ENCODE measurements at places on chromosomes 6 and 20.

GRCh38 chr6:6003621-6004366, 2.9 kb downstream of the NRN1 start:
- no peak for DNase-seq

GRCh38 chr6:56555438-56555872, 87.2 kb downstream of the DST start:
- no peak for DNase-seq

DNA sequence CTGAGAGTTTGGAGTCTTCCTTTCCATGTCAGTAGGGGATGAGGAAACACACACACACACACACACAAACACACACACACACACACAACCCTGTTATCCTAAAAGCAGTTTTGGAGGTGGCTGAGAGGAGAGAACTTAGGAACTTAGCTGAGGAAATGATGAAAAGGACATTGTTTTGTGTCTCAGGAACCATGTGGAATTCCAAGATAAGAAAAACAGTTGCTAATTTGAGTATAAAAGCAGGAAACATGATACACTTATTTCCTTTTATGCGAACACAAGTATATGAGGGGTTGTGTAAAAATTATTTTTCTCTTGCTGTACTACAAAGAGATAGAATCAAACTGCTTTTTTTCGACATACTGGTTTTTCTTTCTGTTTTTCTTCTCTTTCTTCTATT, at the start of gene MYCT1:
MYCT1 (plus strand) TSS at position 264 of the 400 bp plus-strand sequence; CDS start at position 270, 6 bp downstream.
- DNase-seq, result no peak

GRCh38 chr6:164130151-164130550, 715.6 kb downstream of the QKI start:
- no peak for DNase-seq

DNA sequence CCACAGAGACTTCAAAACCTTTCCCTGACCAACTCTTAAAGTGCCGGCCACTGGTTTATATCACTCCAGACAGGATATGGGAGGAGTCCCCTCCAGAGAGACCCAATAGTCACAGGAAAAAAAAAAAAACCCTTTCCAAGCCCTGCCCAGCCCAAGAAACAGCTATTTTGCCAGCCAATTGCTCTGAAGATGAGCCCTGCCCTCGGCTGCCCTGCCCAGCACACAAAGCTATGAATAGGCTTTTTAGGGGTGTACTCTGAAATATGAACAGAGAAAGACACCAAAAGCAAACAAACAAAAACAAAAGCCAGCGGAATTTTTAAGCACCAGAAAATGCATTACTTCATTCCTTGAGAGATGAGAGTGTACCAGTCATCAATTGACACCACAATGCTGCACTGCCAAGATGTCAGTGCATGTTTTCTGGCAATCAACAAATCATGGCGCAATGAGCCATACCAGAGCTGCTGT, 275.1 kb downstream of the C6orf118 start:
- DNase-seq, result no peak
